ENCODE measurements at places on chromosomes 3 and 15.
A peak's percentile ranks its signal among the peaks of the same experiment; 100 is the strongest.

DNA sequence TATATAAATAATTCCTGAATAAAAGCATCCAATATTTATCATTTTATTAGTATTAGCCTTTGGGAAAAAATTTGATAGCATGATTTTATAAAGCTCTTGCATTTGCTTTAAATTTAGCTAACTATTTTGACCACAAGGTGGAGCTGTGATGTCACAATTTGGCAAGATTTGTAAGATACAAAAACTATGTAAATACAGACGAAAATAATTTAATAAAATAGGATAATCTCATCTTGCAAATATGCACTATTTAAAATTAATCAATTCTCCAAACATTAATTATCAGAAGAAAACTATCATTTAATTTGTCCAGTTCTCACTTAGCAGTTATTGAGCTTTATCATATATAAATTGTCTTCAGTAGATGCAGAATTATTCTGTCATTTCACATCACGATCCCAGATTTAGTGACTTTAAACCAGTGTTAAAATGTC is 95.4 kb downstream of the PLOD2 start:
- DNase-seq: peak; percentile 76

- peak; percentile 31 for DNase-seq
These were observed 232.0 kb downstream of the CD47 start for GRCh38 chr3:107858876-107859275.

GRCh38 chr3:86388820-86389219 is 602.1 kb downstream of the VGLL3 start:
- peak; percentile 54 for DNase-seq

- DNase-seq: no peak
These were observed 59.8 kb upstream of the UNC13C start for GRCh38 chr15:53918180-53919079.

- DNase-seq: no peak
These were observed 391.5 kb upstream of the CCDC54 start for GRCh38 chr3:106985721-106986120.

GRCh38 chr15:32636908-32637567 is 4.5 kb upstream of the SCG5 start:
- DNase-seq: no peak

GRCh38 chr15:64503640-64504039 is 43.3 kb downstream of the ZNF609 start:
- no peak for DNase-seq

DNA sequence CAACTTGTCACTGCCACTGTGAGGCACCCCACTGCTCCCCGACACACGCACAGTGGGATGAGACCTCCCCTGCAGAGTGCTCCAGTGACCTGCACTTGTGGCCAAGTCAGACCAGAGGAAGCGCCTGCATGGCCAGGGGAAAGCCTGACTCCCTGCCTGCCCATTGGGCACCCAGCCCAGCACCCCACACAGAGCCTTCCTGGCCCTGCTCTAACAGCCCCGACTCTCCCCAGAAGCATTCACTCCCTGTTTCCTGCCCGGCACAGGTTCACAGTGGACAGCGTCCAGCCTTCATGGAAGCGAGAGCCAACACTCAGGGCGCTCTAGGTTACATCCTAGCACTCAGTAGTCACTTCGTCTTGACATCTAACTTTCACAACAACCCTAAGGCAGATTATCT is 27.8 kb downstream of the RBPMS2 start:
- no peak for DNase-seq

GRCh38 chr3:98779541-98780335 is 16.6 kb downstream of the ST3GAL6 start:
- DNase-seq: no peak

GRCh38 chr3:105377716-105378115 is 11.0 kb downstream of the ALCAM start:
- DNase-seq: no peak

- peak; percentile 85 for DNase-seq
These were observed 848 bp downstream of the SYNM start for GRCh38 chr15:99105514-99106341.

GRCh38 chr3:64048631-64049061 is 25.4 kb upstream of the PSMD6 start:
- no peak for DNase-seq

DNA sequence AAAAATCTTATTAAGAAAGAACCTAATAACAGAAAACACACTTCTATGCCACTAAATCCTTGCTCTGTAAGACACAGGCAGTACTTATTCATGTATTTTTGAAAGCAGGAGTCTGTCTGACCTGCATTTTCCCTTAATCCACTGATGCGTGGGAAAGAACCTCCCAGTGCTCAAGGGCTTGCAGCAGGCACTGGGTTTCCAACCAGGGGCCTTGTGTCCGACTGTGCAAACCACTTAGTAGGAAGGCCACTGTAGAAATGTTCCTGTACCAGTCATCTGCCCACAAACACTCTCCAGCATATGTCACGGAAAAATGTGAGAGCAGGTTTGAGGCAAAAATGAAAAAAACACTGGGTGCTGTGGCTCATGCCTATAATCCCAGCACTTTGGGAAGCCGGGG is 12.4 kb downstream of the CXCR6 start:
- DNase-seq: no peak

DNA sequence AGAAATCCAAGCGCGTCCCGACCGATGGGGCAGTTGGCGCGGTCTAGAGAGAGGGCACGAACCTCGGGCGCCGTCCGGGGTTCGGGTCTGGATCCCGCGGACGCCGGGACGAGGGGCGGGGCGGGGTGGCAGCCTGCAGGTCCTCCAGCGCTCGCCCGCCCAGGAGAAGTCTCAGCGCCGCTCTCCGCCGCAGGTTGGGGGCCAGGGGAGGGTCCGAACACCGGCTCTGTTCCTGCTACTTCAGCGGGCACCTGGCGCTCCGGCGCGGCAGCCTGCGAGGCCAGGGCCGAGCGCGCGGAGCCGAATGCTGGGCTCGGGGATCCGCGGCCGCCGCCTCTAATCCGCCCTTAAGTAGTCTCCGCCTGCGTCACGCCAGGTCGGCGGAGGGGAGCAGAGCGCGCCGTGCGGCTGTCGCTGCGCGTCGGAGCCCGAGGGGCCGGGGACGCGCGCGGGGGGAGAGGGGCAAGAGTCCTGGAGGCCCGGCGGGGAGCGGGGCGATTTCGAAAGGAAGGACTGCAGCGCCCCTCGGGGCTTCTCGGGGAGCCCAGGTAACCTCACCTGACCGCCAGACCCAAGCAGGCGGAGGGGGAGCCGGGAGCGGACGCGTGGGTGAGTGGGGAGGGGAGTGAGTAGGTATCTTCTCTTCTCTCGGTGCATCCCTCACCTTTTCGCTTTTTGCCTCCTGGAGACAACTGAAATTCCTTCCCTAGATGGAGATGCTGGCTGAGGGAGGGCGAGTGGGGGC is at the start of gene GJD2:
GJD2 (minus strand) TSS at position 325 of the 745 bp plus-strand sequence. CDS start 510 bp downstream, outside the sequence.
- DNase-seq: peak; percentile 34

DNA sequence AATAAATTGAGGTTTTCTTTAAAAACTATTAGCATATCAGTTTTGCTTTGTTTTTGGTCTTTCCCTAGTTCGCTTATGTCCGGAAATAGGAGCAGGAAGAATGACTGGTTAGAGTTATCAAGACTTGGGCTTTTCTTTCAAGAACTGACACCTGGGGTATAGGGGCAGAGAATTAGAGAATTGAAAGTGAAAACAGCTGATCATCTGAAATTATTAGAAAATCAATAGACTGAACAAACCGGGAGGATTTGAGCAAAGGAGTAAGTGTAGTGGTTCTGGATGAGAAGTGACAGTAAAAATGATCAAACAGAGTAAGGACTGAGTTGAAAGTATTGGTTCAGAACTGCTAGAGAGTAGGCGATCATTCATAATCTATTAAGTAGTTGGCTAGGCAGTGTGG is 6.0 kb downstream of the MINDY2 start:
- DNase-seq: no peak

GRCh38 chr3:127734754-127735473 is 62.2 kb downstream of the ABTB1 start:
- DNase-seq: no peak

- DNase-seq: no peak
These were observed 30.4 kb downstream of the RAB6B start for GRCh38 chr3:133865136-133865855.

DNA sequence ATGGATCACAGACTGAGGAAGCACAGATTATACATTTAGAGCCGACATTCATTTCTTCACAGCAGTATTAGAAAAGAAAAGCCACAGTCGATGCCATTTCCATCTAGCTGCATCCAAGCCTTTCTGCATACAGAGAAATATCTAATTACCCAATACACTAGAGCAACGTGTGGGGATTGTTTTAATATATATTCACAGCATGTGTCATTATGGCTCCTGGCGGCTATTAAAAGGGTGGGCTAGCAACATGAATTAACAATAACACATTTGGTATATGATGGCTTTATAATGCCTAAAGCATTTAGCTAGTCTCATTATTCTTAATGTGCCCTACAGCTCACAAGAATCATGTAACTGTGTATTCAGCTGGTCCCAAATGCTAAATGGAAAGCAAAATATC is 1030.5 kb downstream of the FHIT start:
- DNase-seq: peak; percentile 71

DNA sequence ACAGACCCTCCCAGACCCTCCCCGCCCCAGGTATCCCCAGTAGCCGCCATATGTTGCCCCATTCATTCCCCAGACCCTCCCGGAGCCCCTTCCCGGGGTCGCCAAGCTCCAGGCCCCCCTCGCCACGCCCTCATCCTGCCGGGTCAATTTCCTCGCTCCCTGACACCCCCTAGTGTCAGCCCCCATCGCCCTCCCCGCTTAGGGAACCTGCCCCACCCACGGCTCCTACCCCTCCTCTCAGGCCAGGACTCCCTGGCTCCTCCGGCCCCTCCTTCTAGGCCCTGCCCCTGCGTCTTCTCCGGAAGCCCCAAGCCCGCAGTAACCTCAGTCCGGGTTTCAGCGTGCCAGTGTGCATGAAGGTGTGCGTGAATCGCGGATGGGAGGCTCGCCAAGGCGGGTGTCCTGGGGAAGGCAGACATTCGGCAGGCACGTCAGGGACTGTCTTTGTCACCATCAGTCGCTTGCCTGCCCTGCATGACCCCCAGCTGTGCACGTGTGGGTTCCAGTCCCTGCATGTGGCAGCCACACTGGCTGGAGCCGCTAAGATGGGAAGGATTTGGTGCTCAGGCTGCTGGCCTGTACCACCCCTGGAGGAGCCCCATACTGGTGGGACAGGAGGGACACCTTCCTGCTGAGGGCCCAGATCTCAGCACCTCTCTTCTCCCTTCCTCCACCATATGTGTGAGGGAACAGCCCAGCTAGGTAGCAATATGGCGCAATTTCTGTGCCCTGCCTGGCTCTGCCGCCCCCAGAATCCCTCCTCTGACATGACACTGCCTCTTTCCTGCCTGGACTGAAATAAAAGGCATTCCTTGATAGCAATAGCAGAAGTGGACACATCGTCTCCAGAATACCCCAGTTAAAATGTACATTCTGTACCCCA is 693 bp downstream of the DISP2 start:
- DNase-seq: peak; percentile 50

GRCh38 chr15:64524778-64525177 is 64.4 kb downstream of the ZNF609 start:
- DNase-seq: no peak

Data from NCI-H146 (cell line).